AG20443 (cell line): ENCODE measurements at places on chromosomes 13 and 19.

- no peak for DNase-seq
Measured at GRCh38 chr13:66359910-66360552, 870.1 kb downstream of the PCDH9 start.

GRCh38 chr19:19744641-19745040, 11.7 kb upstream of the ZNF14 start:
- no peak for DNase-seq

GRCh38 chr13:67119481-67119894, 110.6 kb downstream of the PCDH9 start:
- peak; percentile 18 for DNase-seq

DNA sequence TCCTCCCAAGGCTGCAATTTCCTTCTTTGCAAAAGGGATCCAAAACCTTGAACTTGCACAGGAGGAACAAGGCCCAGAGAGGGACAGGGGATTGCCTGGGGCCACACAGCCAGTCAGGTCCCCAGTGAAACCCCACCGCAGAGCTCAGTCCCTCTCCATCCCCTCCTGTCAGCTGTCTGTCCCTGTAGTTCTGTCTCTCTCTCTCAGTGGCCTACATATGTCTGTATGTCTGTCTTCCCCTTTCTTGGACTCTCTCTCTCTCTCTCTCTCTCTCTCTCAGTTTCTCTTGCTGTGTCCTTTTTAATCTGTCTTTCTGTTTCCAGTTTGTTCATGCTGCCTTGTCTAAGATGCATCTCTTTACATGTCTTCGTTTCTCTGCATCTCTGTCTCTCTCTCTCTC, 11.5 kb downstream of the CEACAM19 start:
- DNase-seq: no peak

- no peak for DNase-seq
Measured at GRCh38 chr13:27201661-27202060, 30.1 kb upstream of the USP12 start.

GRCh38 chr13:63044589-63045313, 1629.1 kb upstream of the PCDH20 start:
- DNase-seq: no peak
